Naive thymus-derived CD4-positive, alpha-beta T cell (primary cell): ENCODE measurements at places on chromosomes 7 and 10. TPM values are rescaled to one million over a fixed set of nuclear protein-coding genes. Genes with fewer than 3 reads are reported as not detected.

PRKCQ gene
- total RNA-seq, result 63.7 and 65.8 TPM in 2 replicates

MSS51 gene
- 3.2 TPM for total RNA-seq

ABCB4 gene
- total RNA-seq, result 0.58 TPM

VTI1A gene
- total RNA-seq, result 40.2 TPM

FKBP6 gene
- not detected for total RNA-seq

FZD1 gene
- total RNA-seq, result 0.24 TPM

ELMO1 gene
- 126 TPM for total RNA-seq

PON1 gene
- not detected in 2 replicates for total RNA-seq

CC2D2B gene
- total RNA-seq, result 0.64 TPM

ANKRD61 gene
- total RNA-seq, result not detected

SLC26A5 gene
- total RNA-seq, result not detected in 2 replicates

PSD gene
- total RNA-seq, result 13.2 TPM

SPDYE2B gene
- not detected in 2 replicates for total RNA-seq

TAS2R41 gene
- 1.7 TPM for total RNA-seq

INHBA gene
- 0.34 and 0.41 TPM in 2 replicates for total RNA-seq

GNAT3 gene
- not detected for total RNA-seq
